Body of pancreas (tissue), 4 donors: ENCODE measurements at places on chromosomes 11 and 22.

GRCh38 chr11:32081129-32081641 is 9.7 kb upstream of the RCN1 start:
- no peak for DNase-seq

GRCh38 chr11:18736590-18737148 is 10.7 kb upstream of the IGSF22 start:
- no peak for DNase-seq

DNA sequence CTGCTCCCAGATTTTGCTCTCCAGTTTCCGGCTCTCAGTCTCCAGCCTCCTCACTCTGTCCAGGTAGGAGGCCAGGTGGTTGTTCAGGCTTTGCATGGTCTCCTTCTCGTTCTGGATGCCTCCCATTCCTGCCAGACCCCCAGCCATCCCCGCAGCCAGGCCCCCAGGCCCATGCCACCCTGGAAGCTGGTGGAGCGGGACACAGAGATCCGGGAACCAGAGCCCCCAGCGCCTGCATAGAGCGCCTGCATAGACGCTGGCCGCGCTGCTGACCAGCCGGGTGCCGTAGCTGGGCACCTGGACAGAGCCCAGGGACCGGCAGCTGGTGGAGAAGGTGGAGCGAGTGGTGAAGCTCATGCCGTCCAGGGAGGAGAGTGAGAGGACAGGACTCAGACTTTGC is 82.7 kb upstream of the LDLRAD3 start:
- no peak for DNase-seq

- peak; percentile 52 for DNase-seq
These were observed 13.6 kb downstream of the KCNJ5 start for GRCh38 chr11:128904656-128905344.

- DNase-seq, result no peak
These were observed 86.5 kb upstream of the CLDN5 start for GRCh38 chr22:19610518-19611253.

- DNase-seq, result no peak
These were observed 54.5 kb upstream of the RRAS2 start for GRCh38 chr11:14413307-14414069.

- no peak for DNase-seq
These were observed 412 bp downstream of the ZPR1 start for GRCh38 chr11:116787436-116787785.

- DNase-seq, result no peak
These were observed 484.6 kb downstream of the CNTN5 start for GRCh38 chr11:99505316-99505715.

DNA sequence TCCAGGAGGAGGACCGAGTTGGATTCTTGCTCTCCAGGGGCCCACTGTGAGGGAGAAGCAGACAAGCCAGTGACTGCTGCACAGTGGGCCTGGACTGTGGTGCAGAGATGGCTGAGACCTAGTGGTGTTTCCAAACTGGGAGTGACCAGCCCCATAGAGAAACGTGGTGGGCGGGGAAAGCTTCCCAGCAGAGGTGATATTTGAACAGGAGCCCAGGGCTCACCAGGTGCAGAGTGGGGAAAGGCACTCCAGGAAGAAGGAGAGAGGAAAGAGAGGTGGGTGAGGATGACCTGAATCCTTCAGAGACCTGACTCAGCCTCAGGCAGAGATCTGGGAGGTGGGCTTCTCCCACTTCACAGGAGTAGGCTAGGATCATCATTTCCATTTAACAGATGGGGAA is 52.1 kb upstream of the RASD2 start:
- no peak for DNase-seq

GRCh38 chr11:6682591-6682935 is 577 bp downstream of the MRPL17 start:
- no peak for DNase-seq

DNA sequence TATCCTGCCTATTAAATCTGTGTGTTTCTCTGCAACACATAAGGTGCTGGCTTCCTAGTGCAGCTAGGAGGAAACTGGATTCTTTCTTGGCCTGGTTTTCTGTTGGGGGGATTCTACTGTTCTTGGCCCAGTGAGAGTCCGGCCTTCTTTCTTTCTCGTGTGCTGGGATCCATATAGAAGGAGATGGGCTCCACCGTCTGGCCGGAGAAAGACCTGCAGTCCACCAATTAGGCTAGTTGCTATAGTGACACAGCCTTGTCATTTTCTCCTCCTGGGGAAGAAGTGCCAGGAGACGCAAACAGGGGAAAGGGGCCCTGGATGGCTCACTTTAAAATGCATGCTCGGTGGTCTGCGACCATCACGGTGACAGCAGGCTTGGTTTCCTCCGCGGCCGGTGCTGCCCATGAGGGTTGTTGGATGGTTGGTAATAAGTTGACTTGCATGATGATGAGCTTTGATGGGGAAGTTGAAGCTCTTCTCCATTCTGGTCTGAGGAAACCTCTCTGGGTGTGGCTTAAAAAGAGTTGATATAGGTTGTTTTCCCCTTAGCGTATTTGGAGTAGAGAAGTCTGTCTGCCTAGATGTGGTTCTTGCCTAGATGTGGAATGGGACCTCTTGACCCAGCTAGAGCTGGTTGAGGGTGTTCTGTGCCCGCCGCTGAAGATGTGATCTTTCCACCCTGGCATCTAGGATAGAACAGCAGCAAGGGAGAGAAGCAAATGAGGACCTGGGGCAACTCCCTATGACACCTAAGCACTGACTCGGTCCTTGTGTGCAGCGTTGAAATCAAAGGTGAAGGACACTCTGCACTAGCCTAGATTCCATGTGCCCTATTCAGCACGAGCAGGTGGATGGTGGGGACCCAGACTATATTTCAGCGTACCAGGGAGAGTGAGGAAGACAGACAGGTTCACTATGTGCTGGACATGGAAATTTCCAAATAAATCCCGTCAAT is 1335.0 kb downstream of the BRD1 start:
- peak; percentile 74 for DNase-seq

DNA sequence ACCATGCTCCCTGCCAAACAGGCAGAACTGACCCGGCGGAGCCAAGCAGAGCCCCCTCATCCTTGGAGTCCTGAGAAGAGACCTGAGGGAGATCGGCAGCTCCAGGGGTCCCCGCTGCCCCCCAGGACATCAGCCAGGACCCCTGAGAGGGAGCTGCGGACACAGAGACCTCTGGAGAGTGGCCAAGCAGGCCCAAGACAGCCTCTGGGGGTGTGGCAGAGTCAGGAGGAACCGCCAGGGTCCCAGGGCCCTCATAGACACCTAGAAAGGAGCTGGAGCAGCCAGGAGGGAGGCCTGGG is 37.5 kb downstream of the TRIOBP start:
- DNase-seq, result no peak

GRCh38 chr22:20520093-20520511 is 12.7 kb downstream of the MED15 start:
- no peak for DNase-seq

DNA sequence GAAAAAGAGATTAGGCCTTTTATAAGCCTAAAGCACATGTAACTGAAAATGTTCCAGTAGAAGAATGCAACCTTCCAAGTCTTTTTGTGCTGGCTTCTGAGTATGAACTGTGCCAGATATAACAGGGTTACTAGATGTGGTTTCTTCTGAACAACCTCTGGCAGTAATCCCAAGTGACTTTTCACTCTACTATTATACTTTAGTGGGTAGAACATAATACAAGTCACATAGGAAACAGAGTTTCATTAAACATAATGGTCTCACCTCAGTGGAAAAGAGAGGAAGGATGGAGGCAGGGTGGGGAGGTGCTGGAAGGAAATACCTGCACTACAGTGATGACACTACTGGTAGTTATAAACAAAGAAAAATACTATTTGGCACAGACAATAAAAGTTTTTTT is 81.3 kb downstream of the PHF21A start:
- no peak for DNase-seq

GRCh38 chr11:126633330-126633729 is 277.8 kb downstream of the ST3GAL4 start:
- no peak for DNase-seq

DNA sequence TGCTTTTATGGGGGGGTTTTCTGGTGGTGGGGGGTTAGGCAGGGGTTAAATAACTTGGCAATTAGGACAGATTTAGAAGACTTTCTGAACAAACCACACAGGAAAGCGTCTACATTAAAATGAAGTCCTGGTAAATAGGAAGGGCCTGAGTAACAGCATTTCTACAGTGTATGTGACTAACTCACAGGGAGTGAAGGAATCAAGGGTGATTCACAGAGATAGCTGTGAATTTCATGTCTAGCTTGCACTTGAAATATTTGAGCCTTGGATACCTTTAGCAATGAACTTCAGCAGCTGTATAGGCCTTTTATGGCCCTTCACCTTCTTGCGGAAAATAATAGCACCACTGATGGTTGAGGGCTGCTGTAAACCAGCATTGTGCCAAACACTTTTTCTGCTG is 26.1 kb upstream of the LDHA start:
- no peak for DNase-seq

DNA sequence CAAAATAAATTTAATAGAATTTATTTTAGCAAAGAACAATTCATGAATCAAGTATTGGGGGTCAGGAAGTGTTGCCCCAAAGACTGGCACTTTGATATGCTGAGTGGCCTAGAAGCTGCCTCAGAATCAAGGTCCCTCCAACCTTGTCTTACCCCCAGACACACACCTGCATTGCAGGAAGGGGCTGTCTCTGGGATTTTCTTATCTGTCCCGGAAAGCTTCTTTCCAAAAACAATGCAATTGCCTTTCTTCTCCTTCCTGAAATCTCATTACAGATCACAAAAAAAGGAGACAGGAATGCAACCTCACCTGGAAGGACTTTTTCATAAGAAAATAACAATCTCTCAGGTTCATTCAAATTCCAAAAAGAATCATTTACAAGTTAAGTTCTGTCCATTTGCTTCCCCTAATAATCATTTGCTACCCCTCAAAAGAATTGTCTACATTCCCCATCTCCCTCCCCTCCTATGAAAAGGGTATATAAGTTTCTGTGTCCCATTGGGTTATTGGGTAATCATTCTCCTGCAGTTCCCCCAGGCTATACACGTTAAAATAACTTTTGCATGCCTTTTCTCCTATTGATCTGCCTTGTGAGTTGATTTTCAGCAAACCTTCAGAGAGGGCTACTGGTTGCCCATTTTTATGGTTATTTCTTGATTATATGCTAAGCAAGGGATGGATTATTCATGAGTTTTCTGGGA is 21.3 kb downstream of the OR10A6 start:
- DNase-seq, result no peak

- DNase-seq, result no peak
These were observed 99.4 kb downstream of the PDE3B start for GRCh38 chr11:14742849-14743559.

- no peak for DNase-seq
These were observed 459.9 kb downstream of the OPCML start for GRCh38 chr11:133072378-133072777.

DNA sequence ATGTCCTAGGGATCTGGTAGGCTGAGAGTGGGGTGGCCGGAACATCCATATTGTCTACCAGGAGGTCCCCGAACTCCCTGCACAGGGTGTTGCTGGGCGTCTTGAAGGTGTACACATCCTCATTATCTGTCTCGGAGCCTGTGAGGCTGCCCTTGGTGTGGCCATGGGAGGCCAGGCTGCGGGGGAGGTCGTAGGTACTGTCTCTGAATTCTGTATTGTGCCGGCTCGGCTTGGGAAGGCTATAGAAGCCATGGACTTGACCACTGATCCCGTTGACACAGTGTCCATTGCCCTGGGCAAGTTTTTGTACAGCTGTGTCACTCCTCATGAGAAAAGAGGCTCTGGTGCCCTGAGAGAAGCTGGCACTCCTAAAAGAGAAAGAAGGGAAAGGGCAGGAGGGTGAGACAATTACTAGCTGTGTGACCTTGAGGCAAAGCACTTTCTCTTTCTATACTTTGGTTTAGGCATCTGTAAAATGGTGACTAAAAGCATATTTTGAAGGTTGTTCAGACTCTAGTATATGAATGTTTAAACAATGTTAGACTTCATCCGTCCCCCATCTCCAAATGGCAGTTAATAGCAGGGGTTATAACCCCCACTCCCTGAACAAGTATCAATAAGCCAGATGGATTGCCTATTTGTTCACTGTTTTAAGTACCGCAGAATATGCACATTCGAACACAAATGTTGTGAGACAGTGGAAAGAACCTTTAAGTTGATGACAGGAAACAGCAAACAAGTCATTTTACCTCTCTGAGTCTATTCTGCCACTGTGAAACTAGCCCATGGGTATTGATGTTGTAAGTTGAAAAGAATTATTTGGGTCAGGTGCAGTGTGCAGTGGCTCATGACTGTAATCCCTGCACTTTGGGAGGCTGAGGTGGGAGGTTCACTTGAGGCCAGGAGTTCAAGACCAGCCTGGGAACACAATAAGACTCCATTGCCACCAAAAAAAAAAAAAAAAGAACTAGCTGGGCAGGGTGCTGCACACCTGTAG is 38.3 kb downstream of the USP35 start:
- DNase-seq, result no peak

GRCh38 chr11:47577460-47578041 is 1.2 kb downstream of the KBTBD4 start:
- DNase-seq, result no peak

DNA sequence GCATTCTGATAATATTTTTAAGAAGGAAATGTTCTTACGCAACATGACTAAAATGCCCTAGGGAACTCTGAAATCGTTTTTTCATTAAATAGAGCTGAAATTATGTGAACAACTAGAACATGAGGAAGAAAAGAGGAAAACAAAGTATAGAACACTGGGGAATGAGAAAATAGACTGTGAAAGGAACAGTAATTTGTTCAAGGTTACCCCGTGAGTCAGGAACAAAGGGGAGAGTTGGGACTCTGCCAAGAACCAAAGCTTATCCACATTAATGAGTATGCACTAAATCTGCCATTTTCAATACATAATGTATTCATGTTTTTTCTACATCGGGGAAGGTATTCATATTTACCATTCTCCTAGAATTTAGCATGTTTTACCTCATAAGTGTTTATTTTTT is 961.8 kb upstream of the CCDC90B start:
- no peak for DNase-seq

DNA sequence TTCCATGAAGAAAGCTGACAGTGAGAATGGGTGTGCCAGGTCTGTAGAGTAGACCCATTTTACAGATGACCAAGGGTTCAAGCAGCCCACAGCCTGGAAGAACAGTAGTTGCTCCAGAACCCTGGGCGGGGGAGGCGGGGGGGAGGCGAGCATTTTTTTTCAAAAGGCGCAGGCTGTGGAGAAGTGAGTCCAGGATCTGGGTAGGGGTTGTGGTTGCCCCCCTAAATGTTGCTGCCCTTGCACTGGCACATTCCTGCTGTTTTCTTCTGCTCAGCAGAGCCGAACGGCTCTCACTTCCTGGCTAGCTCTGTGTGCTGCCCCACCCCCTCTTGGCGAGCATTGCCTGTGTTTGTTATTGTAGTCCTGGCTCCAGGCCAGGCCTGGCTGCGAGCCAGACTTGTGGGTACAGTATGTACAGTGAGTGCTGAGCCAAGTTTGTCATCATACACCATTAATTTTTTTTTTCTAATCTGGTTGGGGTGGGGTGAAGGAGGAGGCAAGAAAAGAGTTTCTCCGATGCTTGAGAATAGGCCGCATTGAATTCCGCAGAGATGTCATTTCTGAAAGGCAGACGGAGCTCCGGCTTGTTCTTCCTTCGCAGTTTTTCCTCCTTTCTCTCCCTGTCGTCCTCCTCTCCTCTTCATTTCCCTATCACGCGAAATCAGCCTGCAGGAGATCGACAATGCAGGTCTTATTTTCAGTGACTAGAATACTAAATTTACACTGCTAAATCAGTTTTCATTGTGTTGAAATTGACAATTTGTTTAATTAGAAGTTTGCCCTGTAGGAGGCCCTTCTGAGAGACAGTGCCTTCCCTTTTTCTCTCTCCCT is 100.5 kb downstream of the ZBTB16 start:
- DNase-seq, result peak; percentile 100

- peak; percentile 92 for DNase-seq
These were observed 30.5 kb upstream of the GCAT start for GRCh38 chr22:37777122-37777687.
